Esophagus mucosa (tissue), 1 donor: ENCODE measurements at places on chromosomes 5 and 9.

- peak; percentile 86 for ATAC-seq
These were observed 276.3 kb downstream of the EPB41L4A start for GRCh38 chr5:112142769-112143270.

GRCh38 chr5:78570646-78571045 lies 77.9 kb downstream of the LHFPL2 start:
- ATAC-seq, result no peak

- ATAC-seq, result no peak
These were observed 2034.6 kb upstream of the ACO1 start for GRCh38 chr9:30349526-30350513.

DNA sequence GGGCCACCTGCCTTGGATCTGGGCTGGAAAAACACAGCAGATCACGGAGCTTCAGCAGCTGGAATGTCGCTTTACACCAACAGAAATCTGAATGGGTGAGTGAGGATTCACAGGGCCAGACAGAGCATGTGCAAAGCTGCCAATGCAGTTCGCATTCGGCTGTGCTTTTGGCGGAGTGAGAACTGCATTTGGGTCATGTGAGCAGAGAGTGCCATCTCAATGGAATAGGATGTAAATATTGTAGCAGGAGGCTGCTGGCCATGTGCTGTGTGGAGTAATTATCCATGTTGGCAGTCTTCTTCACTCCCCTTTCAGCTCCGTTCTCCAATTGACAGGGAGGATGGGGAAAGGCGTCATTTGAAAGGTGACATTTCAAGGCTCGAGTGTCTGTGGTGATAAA lies at the start of gene ANKRD55:
ANKRD55 (minus strand) TSS at position 101 of the 400 bp plus-strand sequence. CDS start 417 bp downstream, outside the sequence.
- ATAC-seq, result no peak

GRCh38 chr9:37924538-37924937 lies 20.6 kb upstream of the SLC25A51 start:
- ATAC-seq, result no peak

GRCh38 chr9:96219026-96219899 lies 82.7 kb downstream of the HSD17B3 start:
- no peak for ATAC-seq

- ATAC-seq, result peak; percentile 48
These were observed 205.9 kb downstream of the PDZD2 start for GRCh38 chr5:31844622-31845345.

- peak; percentile 15 for ATAC-seq
These were observed 301.8 kb upstream of the TRPC7 start for GRCh38 chr5:136666970-136667620.

DNA sequence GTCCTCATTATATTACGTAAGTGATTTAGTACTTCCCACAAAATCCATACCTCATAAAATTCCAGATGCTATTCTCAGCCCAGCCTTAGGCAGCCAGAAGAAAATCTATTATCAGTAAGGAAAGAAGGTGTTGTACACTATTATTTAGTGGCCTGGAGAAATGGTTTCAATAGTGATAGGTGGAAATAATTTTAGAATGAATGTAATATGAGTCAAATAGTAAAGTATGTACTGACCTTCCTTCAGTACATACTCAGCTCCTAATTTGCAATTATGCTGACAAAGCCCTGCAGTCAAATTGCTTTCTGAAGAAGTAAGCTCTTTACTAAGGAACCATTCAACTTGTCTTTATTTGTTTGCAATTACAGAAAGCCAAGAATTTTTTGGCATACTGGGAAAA lies 409.2 kb downstream of the HTR1A start:
- ATAC-seq, result no peak

GRCh38 chr5:5078009-5078897 lies 61.9 kb upstream of the ADAMTS16 start:
- no peak for ATAC-seq

DNA sequence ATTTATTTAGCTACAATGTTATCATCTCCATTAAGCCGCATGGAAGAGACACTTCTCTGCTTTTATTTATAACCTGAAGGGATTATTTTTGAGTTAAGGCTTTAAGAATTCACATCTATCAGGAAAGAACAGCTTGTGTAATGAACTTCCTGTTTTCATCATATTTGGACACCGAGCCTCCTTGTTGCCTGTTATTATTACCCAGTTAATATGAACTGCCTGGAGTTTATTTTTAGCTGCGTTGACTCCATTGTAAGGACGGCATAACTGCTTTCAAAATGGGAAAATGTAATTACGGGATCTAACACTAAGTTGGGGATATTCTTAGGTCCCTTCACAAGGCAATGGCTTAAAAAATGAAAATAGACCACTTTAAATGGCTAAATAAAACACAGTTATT lies 89.0 kb upstream of the NR4A3 start:
- ATAC-seq, result no peak
